H4 (cell line): ENCODE measurements at places on chromosomes 5 and 9.
A peak's percentile ranks its signal among the peaks of the same experiment; 100 is the strongest.

DNA sequence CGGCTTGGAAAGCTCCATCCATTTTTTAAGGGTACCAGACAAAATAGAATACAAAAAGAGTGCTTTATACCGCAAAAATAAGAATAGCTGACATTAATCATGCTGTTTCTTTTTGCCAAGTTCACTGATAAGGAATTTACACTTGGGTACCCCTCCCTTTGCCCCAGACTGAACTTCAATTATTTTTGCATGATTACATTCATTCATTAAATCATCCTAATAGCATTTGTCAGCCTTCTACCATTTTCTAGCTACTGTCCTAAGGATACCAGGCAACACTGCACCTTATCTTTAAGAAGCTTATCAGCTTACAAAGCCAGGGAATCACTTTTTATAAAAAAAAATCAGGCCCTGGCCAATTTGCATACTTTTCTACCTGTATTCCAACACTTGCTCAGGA, 48.4 kb downstream of the YIPF5 start:
- DNase-seq: no peak

GRCh38 chr9:35690614-35691333, 1.0 kb upstream of the TPM2 start:
- DNase-seq: peak; percentile 60

DNA sequence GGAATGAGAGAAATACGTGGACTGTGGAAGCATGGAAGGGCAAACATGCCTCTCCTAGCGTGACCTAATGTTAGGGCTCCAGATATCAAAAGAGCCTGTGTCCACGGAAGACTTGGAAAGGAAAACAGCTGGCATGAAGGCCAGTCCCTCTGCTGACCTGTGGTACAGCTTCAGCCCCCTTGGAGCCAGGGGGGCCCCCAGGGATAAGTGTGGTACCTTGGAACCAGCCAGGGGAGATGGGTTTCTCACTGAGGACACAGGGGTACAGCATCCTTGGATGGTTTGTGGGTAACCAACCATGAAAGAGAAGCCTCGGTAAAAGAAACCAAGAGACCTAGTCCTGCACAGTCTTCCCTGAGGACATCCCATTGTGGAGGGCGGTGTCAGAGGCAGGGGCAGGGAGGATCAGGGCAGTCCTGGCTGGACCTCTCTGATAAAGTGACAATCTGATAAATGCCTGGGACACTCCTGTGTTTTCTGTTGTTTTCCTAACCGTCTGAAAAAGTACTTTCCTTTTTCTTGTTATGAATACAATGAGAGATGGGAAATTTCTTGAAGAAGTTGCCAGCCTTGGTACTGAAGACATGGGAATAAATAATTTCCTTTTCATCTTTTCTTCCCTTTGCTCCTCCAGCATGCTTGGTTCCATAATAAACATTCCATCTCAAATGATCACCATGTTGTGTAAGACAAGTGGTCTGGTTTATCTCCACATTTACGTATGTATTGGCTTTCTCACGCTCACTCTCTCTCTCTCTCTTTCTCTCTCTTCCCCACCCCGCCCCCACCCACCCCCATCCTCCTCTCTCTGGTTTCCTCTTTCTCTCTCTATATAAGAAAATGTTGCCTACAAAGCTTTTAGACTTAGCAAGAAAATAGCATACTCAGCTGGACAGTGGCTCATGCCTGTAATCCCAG, 102.1 kb downstream of the SUSD1 start:
- DNase-seq: peak; percentile 57

- no peak for DNase-seq
Observed at GRCh38 chr5:41686191-41686590, 175.8 kb upstream of the PLCXD3 start.

DNA sequence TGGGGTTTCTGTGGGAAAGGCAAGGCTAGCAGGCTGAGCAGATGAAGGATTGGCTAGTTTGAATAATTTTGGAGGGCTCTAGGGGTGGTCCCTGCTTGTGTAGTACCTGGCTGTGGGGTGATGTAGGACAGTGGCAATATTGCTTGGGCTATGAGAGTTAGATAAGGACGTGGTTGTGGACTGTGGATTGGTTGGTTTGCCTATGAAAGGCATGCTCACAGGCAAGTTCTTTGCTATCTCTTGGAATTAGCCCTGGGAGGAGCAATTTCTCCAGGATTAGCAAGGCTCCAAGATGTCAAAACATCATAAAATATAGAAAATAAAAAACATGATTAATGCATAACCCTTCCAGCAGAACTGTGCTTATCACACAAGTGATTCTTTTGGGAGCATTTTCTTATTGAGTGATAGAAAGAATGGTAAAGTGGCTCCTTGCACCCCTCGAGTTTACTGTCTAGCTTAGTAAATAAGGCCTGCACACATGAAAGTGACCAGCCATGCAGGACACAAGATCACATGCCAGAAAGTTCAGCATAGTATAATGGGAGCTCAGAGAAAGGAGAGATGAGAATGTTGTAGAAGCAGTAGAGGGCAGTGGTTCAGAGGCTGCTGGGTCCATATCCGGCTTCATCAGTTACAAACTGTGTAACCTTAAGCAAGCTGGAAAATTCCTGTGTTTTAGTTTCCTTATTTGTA, 13.8 kb downstream of the AOPEP start:
- DNase-seq: no peak

GRCh38 chr5:146840016-146840415, 38.5 kb downstream of the PPP2R2B start:
- no peak for DNase-seq

GRCh38 chr9:119794836-119795235, 425.6 kb upstream of the BRINP1 start:
- DNase-seq: no peak

DNA sequence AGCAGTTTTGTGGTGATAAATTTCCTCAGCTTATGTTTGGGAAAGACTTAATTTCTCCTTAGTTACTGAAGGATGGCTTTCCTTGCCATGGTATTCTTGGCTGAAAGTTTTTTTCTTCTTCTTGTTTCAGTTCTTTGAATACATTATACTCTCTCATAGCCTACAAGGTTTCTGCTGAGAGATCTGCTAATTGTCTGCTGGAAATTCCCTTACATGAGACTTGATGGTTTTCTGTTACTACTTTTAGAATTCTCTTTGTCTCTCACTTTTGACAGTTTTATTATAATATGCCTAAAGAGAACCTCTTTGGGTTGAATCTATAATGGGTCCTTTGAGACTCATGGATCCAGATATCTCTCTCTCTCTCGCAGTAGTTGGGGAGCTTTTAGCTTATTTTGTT, 693.6 kb downstream of the PRELID2 start:
- DNase-seq: no peak

- DNase-seq: peak; percentile 70
Observed at GRCh38 chr9:126500600-126501382, 112.9 kb upstream of the LMX1B start.
